ENCODE measurements at places on chromosomes 2 and 18.

DNA sequence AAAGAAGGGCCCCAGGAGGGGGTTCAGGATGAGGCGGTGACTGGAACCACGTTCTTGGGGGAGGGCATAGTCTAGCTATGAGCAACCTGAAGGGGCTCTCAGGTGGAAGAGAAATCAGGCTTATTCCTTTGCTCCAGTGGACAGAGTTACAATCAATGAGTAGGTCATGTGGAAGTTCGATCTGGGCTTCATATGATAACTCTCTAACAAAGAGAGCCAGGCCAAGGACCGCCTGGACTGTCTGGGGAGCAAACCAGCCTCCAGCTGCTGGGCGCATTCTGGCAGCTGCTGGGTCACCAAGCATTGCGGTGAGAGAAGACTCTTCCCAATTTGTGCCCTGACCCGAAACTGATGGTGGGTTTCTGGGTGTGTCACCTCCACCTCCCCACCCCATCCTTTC is 180.3 kb upstream of the SMAD2 start:
- no peak for DNase-seq

GRCh38 chr18:1760901-1761300 is 810.4 kb downstream of the METTL4 start:
- no peak for DNase-seq

GRCh38 chr2:134838143-134838620 is at the start of gene ACMSD:
TSS of gene ACMSD (plus strand) at chr2:134838616. CDS start at chr2:134838683, 67 bp downstream.
- DNase-seq, result no peak

DNA sequence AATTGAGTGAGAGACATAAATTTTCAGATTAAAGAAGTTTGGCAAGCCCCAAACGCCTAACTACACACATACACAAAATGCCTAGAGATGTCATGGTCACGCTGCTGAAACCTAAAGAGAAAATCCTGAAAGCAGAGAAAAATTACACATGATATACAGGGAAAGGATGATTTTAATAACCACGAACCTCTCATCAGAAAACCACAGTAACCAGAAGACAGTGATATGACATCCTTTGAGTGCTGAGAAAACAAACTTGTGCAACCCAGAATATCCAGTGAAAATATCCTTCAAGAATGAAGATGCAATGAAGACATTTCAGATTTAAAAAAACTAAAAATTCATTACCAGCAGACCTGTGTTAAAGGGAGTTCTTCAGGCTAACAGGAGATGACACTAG is 122.4 kb upstream of the LMAN1 start:
- no peak for DNase-seq

GRCh38 chr2:10054424-10054823 is 11.1 kb downstream of the KLF11 start:
- DNase-seq, result peak; percentile 58

- peak; percentile 69 for DNase-seq
Measured at GRCh38 chr18:76491776-76492668, 3.0 kb downstream of the ZNF516 start.

DNA sequence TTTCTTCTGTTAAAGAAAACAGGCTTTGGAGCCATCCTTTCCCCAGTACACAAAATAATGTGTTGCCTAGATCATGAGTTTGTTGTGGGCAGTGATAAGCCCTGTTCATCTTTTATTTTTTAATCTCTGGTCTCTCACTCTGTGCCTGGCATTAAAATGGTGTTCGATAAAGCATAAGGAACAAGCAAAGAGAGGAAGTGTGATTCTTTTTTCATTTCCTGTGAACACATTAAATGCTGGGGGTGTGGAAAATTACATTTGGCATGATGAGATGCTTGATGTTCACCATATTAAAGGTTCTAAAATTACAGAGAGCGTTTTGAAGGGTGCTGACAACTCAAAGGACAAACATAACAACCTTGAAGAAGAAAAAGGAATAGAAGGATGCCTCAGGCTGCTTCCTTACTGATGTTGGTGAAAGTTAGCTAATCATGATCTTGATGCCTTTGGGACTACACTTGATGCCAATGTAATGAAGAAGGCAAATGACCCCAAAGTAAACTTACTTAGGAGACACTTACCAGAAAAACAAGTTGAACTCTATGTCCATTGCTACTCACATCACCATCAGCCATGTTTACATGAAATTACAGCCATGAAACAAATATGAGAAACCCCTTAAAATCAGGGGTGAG is 33.0 kb downstream of the TMEFF2 start:
- DNase-seq, result no peak

DNA sequence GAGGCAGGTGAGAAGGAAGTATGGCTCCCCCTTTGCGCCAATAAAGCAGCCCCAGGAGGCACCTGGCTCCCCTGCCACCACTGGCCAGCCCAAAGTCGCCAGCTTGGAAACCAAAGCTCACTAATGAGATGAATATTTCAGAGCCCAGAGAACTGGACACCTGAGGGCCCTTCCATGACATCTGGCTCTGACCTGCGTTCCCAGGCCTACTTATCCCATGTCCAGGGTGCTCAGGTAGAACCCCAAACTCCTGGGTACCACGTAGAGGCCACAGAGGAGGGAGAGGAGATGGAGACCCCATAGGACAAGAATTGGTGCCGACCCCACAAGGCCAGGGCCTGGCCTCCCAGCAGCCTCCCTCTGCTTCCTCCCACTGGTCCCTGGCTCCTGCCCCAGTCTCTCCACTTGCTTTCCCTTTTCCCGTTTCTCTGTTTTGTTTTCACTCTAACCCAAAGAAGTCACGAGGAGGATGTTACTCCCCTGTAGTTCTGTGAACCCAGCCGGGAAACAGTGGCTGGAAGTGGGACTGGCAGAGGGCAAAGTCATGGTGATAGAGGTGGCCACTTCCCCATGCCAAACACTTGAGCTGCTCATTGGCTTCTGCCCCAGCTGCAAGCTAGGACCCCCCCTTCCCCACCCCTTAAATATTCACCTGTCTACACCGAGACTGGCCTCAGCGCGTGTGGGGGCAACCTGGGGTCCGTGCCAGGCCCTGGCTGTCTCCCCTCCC is 820 bp downstream of the TMBIM1 start:
- no peak for DNase-seq

GRCh38 chr2:71889759-71890684 is 257.6 kb downstream of the CYP26B1 start:
- no peak for DNase-seq

DNA sequence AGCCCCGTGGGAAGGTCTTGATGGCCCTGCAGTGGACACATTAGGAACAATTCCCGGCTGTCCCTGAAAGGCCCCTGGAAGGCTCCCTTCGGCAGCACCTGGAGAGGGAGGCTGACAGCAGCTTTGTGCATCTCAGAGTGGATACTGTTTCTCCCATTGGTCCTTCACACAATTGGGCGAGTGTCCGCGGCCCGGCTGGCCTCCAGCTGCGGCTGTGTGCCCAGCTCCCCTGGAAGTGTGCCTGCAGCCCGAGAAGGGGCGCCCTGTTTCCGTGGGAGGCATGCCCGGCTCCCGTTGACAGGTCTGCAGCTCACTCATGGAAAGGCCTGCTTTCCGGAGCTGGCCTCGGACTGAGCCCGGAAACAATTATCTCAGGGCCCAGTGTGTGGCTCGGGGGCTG is 103.7 kb downstream of the LPIN1 start:
- no peak for DNase-seq

- DNase-seq, result no peak
Measured at GRCh38 chr2:51581636-51582267, 549.8 kb upstream of the NRXN1 start.

- DNase-seq, result no peak
Measured at GRCh38 chr2:136932700-136933099, 167.4 kb downstream of the THSD7B start.

DNA sequence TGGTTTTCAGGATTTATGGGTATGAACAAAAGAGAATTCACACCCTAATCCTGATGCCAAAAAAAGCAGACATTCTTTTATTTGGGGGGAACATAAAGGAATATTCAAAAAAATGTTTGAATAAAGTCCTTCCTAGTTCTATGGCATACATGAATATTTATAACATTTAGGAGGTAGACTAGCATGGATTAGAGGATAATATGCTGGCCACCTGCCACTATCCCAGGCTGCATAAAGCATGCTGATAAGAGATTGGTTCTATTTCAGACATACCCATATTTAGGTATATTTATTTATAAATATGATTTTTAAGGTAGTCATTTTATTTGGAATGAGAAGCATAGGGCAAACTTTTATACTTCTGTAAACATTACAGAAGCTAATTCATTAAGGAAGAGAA is 34.9 kb upstream of the MAP3K20 start:
- DNase-seq, result no peak

All from Right ventricle myocardium inferior (tissue), 1 donor.